ENCODE measurements at places on chromosomes 3 and 15.

GRCh38 chr3:116920826-116921610, 211.4 kb downstream of the TUSC7 start:
- no peak for DNase-seq

- DNase-seq, result no peak
Measured at GRCh38 chr3:67048067-67048714, 50.1 kb downstream of the KBTBD8 start.

DNA sequence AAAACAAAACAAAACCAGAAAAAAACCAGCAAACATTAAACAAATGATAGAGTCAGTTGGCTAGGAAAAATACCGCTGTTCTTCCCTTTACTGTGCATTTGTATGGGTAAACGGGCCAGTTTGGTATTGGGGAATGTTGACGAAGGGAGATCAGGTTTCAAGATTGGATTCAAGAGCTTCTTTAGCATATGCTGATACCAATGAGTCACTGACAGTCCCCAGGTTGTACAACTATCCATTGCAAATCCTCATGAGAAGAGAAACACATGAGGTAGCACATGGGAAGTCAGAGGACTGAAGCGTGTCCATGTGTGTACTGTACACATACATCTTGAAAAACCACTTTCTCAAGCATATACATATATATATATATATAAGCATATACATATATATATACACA, 25.6 kb downstream of the TIGIT start:
- DNase-seq, result no peak

- DNase-seq, result no peak
Measured at GRCh38 chr3:72171946-72172345, 387.0 kb upstream of the PROK2 start.

- DNase-seq, result no peak
Measured at GRCh38 chr15:82553846-82554245, 13.6 kb upstream of the RPS17 start.

DNA sequence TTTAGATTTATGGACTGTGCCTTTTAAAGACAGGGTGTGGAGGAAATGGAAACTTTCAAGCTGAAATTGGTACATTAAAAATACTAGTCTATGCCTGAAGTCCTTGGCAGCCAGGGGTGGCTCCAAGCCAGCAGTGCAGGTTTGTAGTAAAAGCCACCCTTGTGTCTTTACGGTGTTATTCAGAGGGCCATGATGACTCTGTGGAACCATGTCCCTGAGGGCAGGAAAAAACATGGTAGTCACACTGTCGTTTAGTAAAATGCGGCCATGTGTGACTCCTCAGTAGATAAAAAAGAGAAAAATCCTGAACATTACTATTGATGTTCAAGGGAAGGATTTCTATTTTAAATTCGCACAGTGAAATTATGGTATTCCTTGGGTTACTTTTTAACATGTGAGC, 2.7 kb downstream of the FAN1 start:
- peak; percentile 66 for DNase-seq

- DNase-seq, result no peak
Measured at GRCh38 chr15:89329329-89330084, 5.1 kb downstream of the POLG start.

- DNase-seq, result peak; percentile 26
Measured at GRCh38 chr3:79521221-79521848, 246.5 kb downstream of the ROBO1 start.

- no peak for DNase-seq
Measured at GRCh38 chr3:72782521-72782920, 65.7 kb downstream of the SHQ1 start.

DNA sequence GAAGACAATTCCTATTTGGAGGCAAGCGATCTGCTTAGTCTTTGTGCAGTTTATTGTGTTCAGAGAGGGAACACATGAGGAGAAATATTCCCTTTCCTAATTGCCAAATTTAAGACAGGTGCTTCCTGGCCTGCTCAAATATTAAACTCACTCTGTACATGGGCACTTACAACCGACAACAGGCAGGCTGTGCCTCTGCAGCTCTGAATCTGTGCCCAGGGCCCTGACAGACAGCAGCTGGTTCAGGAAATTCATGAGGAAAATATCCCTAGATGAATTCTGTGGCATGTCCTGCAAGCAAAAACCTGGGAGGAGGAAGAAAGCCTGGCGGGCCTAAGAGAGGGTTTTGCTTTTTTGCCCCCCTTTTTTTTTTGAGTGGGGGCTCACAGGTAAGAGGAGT, 169.3 kb upstream of the TRIM42 start:
- DNase-seq, result no peak

DNA sequence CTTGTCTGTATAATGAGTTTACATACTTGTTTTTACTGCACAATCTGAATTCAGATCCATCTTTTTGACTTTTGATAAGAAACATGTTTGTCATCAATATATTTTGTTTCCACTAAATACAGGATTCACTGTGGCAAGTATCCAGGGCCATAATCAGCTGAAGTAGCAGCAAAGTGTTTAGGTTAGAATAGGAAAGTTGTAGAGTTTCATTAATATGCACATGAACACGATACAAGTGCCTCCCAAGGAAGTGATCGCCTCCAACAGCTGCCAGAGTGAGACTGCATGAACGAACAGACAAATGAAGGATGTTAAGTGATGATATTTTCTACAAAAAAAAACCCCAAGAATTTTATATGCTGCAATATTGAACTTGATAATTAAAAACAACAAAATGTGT, 204.3 kb downstream of the TBL1XR1 start:
- no peak for DNase-seq

DNA sequence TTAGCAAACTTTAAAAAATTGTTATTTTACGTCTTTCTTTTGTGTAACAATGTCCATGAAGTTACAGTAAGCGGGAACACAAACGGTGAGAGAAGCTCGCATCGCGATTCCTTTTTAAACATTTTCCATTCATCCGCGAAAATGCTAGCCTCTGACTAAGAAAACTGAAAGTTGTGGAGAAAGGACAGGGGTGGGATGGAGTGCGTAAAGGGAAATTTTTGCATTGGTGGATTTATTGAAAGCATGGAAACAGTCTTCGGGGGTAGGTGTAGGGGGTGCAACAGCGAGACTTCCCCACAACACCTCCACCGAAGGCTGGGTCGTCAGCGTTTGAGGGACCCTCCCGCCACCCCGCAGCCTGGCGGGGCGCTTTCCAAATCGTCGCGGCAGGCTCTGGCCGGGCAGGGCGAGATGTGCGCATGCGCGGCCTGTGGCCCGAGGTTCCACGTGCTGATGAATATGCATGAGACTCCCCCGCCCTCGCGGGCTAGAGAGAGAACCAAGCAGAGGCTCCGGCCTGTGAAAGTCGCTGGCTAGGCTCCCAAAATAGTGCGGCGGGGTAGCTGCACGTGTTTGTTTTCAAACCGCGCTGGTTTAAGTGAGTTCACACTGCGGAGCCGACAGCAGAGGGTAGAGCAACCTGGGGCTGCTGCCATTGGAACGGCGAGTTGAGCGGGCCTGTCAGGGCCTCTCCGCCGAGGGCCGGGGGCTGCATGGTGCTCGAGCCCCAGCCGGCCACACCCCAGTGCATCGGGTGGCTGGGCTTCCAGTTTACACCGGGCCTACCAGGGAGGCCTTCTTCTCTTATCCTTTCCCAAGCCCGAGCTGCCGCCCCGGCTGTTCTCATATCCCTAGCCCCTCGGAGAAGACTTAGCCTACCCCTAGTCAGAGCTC, 9.9 kb downstream of the ZIC1 start:
- no peak for DNase-seq

GRCh38 chr15:74176262-74177214, 3.0 kb downstream of the ISLR start:
- DNase-seq, result no peak

DNA sequence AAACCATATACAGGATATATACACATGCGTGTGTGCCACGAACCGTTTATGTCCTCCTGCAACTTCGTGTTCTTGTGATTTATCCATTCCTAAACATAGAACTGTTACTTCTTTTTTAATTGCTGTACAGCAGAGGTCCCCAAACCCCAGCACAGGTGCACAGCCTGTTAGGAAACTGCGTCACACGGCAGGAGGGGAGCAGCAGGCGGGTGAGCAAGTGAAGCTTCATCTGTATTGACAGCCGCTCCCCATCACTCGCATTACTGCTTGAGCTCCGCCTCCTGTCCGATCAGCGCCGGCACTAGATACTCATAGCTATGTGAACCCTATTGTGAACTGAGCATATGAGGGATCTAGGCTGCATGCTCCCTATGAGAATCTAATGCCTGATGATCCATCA, 34.9 kb upstream of the NRROS start:
- no peak for DNase-seq

DNA sequence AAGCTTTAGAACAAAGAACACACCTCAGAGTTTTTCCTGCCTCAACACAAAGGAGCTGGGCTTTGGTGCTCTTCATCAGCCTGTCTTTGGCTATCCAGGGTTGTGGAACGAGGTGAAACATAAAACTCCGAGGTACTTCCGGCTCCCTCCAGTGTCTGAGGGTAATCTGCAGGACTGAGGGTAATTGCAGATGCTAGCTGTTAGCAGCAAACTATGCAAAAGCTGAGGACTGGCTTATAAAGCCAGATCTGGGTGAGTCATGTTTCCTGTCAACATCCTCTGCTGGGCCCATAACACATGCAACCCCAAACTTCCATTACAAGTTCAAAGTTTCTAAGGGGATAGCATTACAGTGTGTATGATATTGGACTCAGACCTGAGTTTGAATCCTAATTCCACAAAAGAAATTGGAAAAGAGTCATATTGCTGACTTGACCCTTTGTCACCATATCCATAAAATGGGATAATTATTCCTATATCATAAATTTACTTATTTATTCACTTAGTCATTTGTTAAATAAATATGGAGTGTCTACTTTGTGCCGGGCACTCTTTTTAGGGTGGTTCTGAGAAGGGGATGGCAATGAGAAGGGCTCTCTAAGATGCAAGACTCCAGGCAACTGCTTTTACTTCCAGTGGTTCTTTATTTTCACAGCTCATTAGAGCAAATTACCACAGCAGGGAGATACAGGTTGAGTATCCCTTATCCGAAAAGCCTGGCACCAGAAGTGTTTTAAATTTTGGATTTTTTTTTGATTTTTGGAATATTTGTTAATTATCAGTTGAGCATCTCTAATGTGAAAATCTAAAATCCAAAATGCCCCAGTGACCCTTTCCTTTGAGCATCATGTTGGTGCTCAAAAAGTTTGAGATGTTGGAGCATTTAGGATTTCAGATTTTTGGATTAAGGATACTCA, 9.5 kb upstream of the TRIM69 start:
- peak; percentile 79 for DNase-seq

DNA sequence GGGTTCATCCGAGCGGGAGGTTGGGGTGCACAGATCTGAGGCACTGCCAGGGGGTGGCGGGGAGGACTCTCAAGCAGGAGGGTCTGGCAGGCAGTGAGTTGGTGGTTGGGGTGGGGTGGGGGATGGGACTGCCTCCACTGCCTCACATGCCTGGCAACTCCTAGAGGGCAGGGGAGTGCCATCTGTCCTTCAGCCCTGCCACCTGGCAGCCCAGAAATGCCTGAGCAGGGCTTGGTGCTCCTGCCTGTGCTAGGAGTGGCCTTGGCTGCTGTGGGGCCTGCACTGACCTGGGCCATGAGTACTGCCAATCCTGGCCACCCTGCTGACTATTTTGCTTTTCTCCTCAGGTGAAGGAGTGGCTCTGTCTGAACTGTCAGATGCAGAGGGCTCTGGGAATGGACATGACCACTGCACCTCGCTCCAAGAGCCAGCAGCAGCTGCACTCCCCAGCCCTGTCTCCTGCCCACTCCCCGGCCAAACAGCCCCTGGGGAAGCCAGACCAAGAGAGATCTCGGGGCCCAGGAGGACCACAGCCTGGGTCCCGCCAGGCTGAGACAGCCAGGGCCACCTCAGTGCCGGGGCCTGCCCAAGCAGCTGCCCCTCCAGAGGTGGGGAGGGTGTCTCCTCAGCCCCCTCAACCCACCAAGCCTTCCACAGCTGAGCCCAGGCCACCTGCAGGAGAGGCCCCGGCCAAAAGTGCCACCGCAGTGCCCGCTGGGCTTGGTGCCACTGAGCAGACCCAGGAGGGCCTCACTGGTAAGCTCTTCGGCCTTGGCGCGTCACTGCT, 32.0 kb upstream of the APEH start:
- DNase-seq, result no peak

GRCh38 chr15:91346259-91346658, 246.2 kb downstream of the SV2B start:
- no peak for DNase-seq

DNA sequence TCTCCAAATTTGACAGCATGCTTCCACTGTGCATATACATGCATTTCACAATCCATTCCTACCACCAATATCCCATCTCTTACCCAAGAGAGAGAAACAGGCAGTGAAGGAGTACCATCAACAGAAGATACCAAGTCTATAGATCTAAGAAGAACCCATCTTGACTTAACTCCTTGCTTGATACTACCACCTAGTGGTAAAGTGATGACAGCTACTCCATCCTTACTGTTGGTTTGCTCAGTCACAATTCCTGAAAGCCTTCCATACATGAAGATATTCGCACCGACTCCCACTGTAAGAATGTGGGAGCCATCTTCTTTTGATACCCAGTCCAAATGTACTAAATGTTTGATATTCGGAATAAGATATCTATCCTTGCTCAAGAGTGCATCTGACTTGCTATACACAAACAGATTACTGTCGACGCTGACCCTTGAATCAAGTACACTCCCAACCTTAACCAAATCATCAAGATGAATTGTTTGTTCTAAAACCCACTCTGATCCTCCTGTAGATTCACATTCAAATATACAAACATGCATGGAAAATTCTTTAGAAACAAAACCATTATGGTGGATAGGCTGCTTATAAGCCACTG, 123.1 kb downstream of the DMXL2 start:
- peak; percentile 9 for DNase-seq

DNA sequence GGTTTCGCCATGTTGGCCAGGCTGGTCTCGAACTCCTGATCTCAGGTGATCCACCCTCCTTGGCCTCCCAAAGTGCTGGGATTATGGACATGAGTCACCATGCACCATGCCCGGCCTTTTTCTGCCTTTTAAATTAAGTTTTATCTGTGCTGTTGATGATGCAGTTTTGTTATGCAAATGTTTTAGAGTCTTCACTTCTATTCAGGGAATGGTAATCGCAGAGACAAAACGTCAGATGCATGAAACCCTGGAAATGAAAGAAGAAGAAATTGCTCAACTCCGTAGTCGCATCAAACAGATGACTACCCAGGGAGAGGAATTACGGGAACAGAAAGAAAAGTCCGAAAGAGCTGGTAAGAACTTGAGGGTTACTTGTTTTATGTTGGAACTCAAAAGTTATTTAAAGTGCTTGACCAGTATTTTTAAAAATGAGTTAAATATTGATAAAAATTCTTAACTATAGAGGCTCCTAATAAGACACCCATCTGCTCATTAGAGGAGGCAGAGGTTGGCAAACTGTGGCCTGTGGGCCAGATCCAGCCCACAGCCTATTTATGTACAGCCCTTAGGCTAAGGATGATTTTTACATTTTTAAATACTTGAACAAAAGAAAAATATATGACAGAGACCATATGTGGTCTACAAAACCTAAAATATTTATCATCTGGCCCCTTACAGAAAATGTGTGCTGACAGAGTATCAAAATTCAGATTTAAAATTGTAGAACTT, 127.8 kb upstream of the LRRFIP2 start:
- DNase-seq, result no peak

Data from Caki2 (cell line).